ENCODE measurements at places on chromosomes 2 and 18.

- DNase-seq, result no peak
Measured at GRCh38 chr18:45241982-45242565, 373.2 kb upstream of the SLC14A2 start.

GRCh38 chr2:191150600-191151330, at the start of gene STAT4:
TSS of gene STAT4 (minus strand) at chr2:191150994. CDS start at chr2:191148203, 2,791 bp downstream.
- DNase-seq, result peak; percentile 73

DNA sequence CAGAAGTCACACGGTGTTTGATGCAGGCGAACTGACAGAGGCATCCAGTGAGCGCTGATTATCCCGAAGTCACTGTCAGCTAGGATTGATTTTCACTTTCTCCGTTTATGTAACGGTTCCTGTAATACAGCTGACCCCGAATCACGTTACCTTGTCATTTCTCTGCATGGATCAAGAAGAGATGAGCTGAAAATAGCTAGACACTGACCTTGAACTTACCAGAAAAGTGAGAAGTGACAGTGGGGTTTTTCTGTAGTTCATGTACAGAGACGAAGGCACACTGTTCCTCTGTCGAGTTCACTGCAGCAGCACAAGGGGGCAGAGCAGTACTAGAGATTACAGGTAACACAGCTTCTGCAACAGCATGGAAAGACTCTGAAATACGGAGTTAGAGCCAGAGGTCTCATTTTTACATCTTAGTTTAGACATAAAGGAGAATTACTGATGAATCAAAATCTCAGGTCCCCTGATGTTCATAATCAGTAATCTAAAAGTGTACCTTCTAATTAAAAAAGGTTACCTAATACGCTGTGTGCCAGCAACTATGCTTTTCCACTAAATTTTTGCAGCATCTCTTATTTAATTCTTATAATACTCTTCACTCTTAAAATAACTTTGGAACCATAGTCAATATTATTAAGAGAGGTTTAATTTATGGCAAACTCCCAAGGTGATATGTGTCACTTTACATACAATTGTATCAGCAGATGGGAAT, 33.1 kb downstream of the ARHGAP15 start:
- no peak for DNase-seq

- no peak for DNase-seq
Measured at GRCh38 chr18:7593218-7593819, 26.2 kb downstream of the PTPRM start.

DNA sequence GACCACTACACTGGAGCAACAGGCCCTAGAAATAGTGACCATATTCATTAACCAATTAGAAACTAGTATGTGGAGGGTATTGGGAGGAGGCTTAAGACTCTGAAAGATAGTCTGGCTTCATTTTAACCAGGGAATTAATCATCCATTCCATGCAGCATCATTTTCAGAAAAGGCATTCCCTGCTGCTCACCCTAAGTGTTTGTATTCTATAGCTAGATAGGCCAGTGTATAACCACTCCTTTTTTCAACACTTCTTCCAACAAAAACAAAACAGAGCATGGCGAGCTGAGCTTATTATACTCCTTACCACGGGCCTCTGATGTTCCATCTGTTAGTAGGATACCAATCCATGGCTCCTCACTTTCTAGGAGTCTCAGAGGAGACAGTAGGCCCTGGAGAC, 112.0 kb upstream of the PKDCC start:
- no peak for DNase-seq

- DNase-seq, result no peak
Measured at GRCh38 chr2:144201126-144201525, 318.8 kb downstream of the ZEB2 start.

DNA sequence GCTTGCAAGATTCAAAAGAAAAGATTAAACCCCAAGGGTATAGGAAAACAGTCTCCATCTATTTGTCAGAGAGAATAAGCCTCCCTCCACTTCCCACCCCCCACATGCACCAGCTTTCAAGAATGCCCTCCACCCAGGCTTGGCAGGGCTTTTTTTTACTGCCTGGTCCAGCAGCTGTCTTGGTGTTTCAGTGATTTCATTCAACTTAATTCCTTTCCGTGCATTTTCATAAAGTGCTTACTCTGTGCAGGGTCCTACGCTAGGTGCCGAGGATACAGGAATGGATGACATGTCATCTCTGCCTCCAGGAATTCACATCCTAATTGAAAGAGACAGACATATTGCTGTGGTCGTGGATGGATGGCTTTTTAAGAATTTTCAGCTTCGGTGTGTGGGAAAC, 117.9 kb downstream of the LRATD1 start:
- no peak for DNase-seq

GRCh38 chr2:226515344-226516055, 284.1 kb downstream of the IRS1 start:
- DNase-seq, result no peak

DNA sequence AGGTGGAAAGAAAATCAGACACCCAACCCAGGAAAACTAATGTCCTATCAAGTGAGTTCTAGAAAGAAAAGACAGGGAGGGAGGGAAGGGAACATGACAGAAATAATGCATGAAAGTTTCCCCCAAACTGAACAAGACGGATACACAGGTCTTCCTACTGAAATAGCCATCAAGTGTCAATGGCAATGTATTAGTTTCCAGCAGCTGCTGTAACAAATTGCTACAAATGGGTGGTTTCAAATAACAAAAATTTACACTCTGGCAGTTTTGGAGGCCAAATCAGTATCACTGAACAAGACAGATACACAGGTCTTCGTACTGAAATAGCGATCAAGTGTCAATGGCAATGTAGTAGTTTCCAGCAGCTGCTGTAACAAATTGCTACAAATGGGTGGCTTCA, 70.6 kb downstream of the LDAH start:
- DNase-seq, result no peak

DNA sequence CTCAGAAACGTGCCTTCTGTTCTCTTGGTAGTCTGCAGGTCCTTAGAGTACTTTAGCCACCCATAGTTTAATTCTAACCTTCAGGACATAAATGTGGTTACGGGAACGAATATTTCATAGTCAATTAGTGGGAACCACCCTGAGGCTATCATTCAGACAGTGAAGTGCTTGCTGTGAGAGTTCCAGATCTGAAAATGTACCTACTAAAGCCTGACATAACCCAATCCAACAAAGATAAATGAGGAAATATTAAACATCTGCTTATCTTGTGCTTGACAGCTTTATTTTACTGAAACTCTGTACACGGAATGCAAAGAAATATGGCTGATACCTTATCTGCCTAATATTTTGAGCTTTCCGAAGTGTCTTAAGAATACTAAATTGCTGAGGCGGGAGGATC, 43.0 kb downstream of the RAB27B start:
- no peak for DNase-seq

- no peak for DNase-seq
Measured at GRCh38 chr2:66171530-66171929, 263.4 kb upstream of the MEIS1 start.

DNA sequence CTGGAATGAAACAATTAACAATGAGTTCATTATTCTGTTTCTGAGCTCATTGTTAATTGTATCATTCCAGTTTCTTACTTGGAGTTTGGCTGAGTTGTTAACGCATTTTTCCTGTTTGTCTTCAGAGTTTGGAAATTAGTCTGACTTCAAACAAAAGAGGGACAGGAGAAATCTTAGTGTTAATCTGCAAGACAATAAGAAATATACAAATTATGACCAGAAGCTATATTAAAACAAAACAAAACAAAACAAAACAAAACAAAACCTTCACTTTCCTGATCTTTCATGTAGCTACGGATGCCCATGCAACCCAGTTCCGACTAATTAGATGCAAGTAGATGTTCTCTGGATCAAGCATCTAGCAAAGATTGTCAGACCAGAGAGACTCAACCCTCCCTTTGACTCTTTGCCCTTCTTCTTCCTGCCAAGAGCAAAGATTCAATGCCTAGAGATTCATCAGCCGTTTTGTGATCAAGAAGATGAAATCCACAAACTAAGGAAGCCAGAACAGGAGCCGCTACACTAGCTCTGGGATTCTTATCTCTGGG, 686.2 kb upstream of the FSHR start:
- no peak for DNase-seq

- DNase-seq, result no peak
Measured at GRCh38 chr2:55585451-55586080, 31.9 kb downstream of the PPP4R3B start.

GRCh38 chr2:169815849-169816248, 8.9 kb downstream of the METTL5 start:
- no peak for DNase-seq

DNA sequence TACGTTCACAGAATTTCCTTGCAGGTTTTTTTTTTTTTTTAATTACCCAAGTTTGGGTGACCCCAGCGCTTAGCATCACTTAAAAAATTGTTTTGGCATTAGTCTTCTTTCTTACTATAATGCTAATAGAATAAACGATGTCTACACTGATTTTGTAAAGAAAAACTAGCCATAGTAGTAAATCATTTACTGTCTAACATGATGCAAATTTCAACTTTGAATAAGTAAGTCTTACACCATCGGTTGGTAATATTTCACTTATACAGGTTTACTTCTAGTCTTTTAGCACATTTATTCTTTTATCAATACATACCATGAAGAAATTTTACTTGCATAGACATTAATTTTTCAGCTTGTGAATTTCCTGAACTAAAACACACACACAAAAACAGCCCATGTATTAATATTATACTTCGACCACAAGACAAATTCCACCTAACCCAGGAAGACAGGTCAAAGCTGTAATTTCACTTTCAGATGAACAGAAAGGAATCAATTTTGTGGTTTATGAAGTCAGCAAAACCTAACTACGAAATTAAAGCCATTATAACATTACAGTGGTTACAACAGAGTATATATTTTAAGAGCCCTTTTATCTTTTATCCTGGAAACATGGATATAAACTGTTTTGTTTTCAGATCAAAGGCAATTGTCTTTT, 1.9 kb downstream of the YES1 start:
- peak; percentile 40 for DNase-seq

DNA sequence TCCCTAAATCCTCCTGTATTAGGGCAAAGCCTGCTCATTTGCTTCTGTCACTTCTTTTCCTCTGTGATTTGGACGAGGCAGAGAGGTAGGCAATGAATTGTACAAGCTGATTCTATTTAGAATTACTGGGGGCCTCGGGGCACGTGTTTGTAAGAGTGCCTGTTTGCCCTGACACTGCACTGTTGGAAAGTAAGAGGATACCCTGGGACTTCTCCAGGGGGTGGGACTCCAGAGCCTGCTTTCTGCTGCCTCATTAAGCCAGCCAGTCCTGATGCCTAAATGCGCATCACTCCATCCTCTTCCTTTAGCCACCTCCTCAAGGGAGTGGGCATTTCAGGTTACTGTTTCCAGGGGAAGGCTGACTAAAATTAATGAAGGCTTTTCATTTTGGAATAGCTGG, 134.3 kb downstream of the TDRD15 start:
- DNase-seq, result no peak

DNA sequence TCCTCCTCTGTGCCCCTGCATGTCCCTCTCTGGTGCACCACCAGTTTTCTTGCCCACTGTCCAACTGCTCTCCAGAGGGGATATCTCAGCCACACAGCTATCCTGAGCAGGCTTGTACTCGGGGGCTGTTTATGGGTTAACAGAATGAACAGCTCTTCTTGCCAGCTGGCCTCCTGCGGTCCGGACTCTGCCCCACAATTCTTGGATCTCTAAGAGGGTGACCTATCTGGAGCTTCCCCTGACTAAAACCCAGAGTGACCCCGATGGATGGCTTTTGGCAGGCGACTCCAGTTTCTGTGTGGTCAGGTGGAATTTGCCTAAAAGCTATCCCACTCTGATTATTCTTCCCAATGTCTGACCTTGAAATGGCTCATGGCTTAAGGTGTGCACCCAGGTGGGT, 9.1 kb downstream of the SOWAHC start:
- DNase-seq, result no peak

DNA sequence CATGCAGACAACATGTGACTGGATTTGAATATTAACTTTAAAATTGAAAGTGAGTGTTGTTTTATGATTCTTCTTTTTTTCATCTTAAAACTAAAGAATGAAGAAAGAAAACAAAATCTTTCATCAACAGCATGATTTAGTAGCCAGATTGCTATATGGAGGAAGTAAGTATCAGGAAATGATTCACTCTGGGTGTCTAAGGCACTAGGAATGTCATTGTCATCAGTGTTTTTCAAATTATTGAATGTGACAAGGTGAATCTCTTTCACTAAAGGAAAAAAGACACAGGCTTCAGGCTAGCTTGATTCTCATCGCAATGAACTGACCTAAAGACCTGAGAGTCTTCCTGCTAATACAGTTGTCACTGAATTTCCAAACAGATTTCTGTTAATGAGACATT, 430.1 kb downstream of the FBXO15 start:
- no peak for DNase-seq

- no peak for DNase-seq
Measured at GRCh38 chr2:107717661-107718060, 109.0 kb upstream of the RGPD4 start.

GRCh38 chr18:59620381-59620780, 76.8 kb downstream of the CCBE1 start:
- no peak for DNase-seq

GRCh38 chr2:124874676-124875075, 849.6 kb downstream of the CNTNAP5 start:
- DNase-seq, result no peak

GRCh38 chr2:191247381-191248057, 2.3 kb downstream of the MYO1B start:
- no peak for DNase-seq

GRCh38 chr2:110731064-110731463, 1.3 kb upstream of the ACOXL start:
- DNase-seq, result no peak

- no peak for DNase-seq
Measured at GRCh38 chr2:62293490-62294271, 97.8 kb downstream of the B3GNT2 start.

GRCh38 chr2:191038241-191038725, 24.3 kb upstream of the STAT1 start:
- DNase-seq, result no peak

- DNase-seq, result no peak
Measured at GRCh38 chr2:215619989-215620388, 184.1 kb upstream of the FN1 start.

DNA sequence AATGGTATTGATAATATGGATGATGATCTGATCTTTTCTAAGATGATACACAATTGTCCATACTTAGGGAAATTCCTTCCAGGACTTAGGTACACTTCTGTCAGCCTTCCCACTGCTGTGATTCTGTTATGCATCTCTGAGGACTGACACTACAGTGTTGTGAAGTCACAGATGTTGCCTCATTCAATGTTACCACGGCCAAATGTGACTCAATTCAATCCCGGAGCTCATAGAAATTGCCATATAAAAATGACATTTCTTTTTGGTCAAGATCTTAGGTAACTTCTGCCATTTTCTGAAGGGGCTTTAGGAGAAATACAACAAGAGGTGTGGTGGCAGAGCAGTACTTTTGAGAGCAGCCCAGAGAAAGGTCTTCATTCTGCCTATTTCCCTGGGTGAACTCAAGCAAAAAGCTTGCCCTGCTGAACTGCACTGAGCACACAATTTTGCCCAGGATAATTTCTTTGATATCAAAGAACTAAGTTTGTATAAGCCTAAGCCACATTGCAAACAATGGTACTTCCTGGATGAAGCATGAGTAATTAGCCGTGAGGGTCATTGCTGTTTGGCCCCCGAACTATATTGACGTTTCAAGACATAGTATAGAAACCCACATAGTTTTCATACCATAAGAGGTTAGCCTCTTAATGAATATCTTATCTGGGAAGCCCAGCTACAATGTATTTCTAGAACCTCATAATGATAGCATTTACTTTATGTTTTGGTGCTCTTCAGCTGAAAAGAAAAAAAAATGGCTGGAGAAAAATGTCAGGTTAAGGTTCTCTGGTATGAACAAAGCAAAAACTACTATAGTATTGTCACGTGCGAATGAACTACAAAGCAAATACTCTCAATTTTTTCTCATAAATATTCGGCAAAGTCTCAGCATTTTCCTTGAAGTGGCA, 437.4 kb downstream of the MEIS1 start:
- DNase-seq, result no peak
